HEK293T (cell line): ENCODE measurements at places on chromosomes 1 and 21.

DNA sequence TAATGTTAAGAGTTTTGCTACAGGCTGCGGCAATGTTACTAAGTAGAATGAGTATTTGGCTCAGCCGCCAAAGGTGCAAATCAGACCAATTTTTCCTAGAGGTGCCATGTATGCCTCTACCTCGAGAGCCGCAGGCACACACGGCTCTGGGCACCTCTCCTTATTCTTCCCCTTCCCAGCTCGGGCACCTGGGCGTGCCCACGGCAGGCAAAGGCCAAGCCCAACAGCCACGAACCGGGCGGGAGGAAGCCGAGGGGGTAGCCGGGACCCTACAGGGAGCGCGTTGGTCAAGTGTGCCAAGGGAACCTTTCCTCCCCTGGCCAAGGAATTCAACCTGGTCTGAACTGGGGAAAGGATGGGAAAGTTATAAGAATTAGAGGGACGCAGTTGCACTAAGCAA lies 31.0 kb downstream of the LRRC3 start:
- DNase-seq, result no peak

DNA sequence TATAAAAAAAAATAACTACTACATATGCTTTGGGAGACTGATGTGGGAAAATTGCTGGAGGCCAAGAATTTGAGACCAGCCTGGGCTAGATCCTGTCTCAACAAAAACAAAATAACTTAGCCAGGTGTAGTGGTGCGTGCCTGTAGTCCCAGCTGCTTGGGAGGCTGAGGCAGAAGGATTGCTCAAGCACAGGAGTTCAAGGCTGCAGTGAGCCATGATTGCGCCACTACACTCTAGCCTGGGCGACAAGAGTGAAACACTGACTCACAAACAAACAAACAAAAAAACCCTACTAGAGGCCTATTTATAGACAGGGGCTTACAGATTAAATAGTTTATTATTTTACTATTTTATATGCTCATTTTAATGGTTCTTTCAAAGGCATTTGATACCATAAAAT lies 80.0 kb downstream of the LHX4 start:
- no peak for DNase-seq

DNA sequence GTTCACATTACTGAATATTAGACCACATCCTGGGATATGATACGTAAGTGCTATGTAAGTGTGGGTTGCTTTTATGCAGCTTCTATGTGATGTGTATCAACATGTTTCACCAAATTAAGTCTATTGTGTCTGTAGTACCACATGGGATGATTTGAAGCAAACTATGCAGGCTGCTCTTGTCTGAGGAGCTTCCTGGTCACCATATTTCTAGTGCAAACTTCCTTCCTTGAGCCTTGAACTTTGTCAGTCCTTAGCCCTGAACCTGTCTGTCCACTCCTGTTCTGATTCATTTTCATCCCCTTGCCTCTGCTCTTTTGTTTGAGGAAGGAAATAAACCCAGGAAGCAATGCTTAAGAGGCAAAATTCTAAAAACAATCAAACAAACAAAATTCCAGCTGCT lies 117.5 kb upstream of the VANGL1 start:
- no peak for DNase-seq

GRCh38 chr1:110533230-110533629 lies 14.3 kb upstream of the KCNA10 start:
- DNase-seq, result no peak

GRCh38 chr1:117177376-117177775 lies 33.4 kb downstream of the VTCN1 start:
- DNase-seq, result no peak

GRCh38 chr1:204107892-204108291 lies 35.0 kb downstream of the SOX13 start:
- no peak for DNase-seq
